SJSA1 (cell line): ENCODE measurements at places on chromosomes 13 and 19. TPM values are rescaled to one million over a fixed set of nuclear protein-coding genes. Genes with fewer than 3 reads are reported as not detected.
A peak's percentile ranks its signal among the peaks of the same experiment; 100 is the strongest.

- DNase-seq = no peak
- peaks cover 4% of the 10 kb centered on the region; the same call in 1 of the 2 replicates for H3K4me1 ChIP-seq
- no peaks in the 10 kb centered on the region for H3K36me3 ChIP-seq
- no peak overlapping the region for H3K27ac ChIP-seq
- no peak overlapping the region for H3K4me3 ChIP-seq
These were observed 27.3 kb downstream of the LRFN3 start for GRCh38 chr19:35963514-35963913.

DNA sequence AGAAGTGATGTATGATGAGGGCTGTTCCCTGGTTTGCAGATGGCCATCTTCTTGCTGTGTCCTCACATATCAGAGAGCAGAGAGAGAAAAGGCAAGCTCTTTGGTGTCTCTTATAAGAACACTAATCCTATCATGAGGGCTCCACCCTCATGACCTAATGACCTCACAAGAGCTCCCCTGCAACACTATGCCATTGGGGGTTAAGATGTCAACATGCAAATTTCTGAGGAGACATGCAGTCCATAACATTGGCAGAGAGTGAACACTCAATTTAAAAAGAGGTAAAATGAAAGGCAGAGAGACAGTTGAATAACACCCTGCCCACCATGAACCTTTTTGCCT lies 10.9 kb downstream of the FAM187B start:
- DNase-seq = no peak
- no peak overlapping the region for H3K27ac ChIP-seq
- H3K36me3 ChIP-seq = no peaks in the 10 kb centered on the region

CRTC1 gene
- 1.3 and 2.5 TPM in 2 replicates for total RNA-seq

DNA sequence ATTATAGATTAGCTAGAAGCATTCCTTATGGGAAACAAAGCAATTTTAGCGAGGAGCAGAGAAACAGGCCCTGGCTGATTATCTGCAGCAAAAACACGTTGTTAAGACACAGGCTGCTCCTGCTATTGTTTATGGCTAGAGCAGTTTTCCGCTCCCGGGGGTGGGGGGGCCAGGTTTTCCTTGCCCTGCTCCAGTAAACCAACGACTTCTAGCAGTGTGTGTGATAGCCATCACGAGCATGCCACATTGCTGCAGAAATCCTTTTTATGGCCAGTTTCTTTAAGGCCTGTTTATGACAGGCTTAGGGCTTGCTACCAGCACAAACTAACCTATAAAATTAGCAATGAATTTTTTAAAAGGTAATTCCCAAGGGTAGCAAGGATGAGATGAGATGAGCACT lies 18.4 kb upstream of the IL17D start:
- H3K4me1 ChIP-seq = no peaks in the 10 kb centered on the region
- no peak overlapping the region for H3K4me3 ChIP-seq
- H3K27me3 ChIP-seq = no peaks in the 10 kb centered on the region
- no peak overlapping the region for H3K27ac ChIP-seq
- H3K36me3 ChIP-seq = no peaks in the 10 kb centered on the region

COL5A3 gene
- 0.38 and 0.39 TPM in 2 replicates for total RNA-seq

DNA sequence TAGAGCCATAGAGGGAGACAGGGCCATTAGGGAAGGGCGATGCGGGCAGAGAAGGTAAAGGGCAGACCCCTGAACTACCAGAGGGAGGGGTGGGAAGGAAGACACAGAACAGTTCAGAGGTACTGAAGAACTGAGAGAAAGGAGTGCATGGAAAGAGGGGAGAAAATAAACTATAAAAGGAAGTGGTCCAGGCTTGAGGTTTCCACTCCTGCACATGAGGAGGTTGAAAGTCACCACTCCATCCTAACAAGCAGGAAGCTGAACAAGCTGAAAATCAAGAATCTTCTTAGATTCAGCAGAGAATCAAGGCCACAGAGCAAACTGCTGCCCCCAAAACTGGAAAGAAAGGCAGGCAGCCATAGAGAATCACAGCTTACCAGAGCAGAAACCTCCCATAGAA lies 45.1 kb downstream of the MIPEP start:
- no peaks in the 10 kb centered on the region for H3K4me1 ChIP-seq
- no peak overlapping the region for H3K27ac ChIP-seq
- no peaks in the 10 kb centered on the region for H3K36me3 ChIP-seq
- no peaks in the 10 kb centered on the region for H3K27me3 ChIP-seq
- no peak overlapping the region for H3K4me3 ChIP-seq
- DNase-seq = no peak

- H3K4me3 ChIP-seq = no peak overlapping the region
- no peaks in the 10 kb centered on the region for H3K27me3 ChIP-seq
- peaks cover 68% of the 10 kb centered on the region for H3K36me3 ChIP-seq
- H3K4me1 ChIP-seq = peaks cover 16% of the 10 kb centered on the region
These were observed 27.8 kb downstream of the COG3 start for GRCh38 chr13:45492538-45492937.

- no peaks in the 10 kb centered on the region for H3K27me3 ChIP-seq
- no peak overlapping the region for H3K4me3 ChIP-seq
- H3K36me3 ChIP-seq = peaks cover 92% of the 10 kb centered on the region
- no peak for DNase-seq
- H3K27ac ChIP-seq = no peak overlapping the region
These were observed 18.8 kb downstream of the SMG9 start for GRCh38 chr19:43735957-43736356.

GRCh38 chr13:24925318-24926231 lies 161.6 kb downstream of the RNF17 start:
- H3K27ac ChIP-seq = no peak overlapping the region
- H3K4me1 ChIP-seq = 0 out of 2 replicates have a peak, but pooled peaks cover 3% of the 10 kb centered on the region
- DNase-seq = no peak
- peaks cover 4% of the 10 kb centered on the region; the same call in 1 of the 2 replicates for H3K27me3 ChIP-seq
- H3K4me3 ChIP-seq = no peak overlapping the region
- H3K36me3 ChIP-seq = no peaks in the 10 kb centered on the region

COX6B1 gene
- total RNA-seq = 364 and 463 TPM in 2 replicates

DNA sequence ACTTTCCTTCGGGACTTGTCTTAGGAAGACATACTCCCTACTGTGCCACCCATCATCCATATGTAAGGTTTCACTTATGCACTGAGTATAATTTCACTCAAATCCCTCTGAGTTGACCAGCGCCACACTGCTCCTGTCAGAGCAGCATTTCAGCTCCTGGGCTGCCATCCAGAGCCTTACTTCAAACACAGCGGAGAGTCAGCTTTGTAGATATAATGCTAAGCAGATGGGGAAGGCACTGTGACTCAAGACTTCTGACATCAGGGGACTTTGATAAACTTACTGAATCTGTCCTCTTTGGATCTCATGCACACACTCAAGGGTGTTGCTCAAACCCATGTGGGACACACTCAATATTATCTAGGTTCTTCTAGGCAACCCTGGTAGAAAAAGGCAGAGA lies 34.9 kb downstream of the DOCK9 start:
- no peak overlapping the region for H3K27ac ChIP-seq
- peak; percentile 62 for DNase-seq
- no peaks in the 10 kb centered on the region for H3K4me1 ChIP-seq
- H3K27me3 ChIP-seq = no peaks in the 10 kb centered on the region
- no peak overlapping the region for H3K4me3 ChIP-seq

RNF225 gene
- 0.53 TPM in 1 of 2 replicates, not detected in the other for total RNA-seq

DNA sequence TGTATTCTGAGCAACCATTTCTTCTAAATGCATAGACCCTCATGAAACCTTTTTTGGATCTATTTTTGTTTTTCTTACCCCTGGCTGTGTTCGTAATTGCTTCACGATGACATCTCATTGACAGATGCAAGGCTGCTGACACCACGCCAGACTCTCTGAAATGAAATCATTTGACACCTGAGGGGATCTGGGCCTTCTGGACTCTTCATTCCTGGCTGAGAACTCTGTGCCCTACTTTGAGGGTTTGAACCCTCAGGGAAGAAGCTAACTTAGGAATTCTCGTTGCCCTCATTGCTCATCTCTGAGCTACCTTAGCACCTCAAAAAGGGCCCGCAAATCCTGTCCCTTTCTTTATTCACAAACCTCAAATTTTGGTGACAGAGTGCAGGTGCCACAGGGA lies 40.5 kb upstream of the NBEA start:
- H3K27me3 ChIP-seq = no peaks in the 10 kb centered on the region
- no peak for DNase-seq
- no peaks in the 10 kb centered on the region for H3K36me3 ChIP-seq
- H3K4me1 ChIP-seq = no peaks in the 10 kb centered on the region

DNA sequence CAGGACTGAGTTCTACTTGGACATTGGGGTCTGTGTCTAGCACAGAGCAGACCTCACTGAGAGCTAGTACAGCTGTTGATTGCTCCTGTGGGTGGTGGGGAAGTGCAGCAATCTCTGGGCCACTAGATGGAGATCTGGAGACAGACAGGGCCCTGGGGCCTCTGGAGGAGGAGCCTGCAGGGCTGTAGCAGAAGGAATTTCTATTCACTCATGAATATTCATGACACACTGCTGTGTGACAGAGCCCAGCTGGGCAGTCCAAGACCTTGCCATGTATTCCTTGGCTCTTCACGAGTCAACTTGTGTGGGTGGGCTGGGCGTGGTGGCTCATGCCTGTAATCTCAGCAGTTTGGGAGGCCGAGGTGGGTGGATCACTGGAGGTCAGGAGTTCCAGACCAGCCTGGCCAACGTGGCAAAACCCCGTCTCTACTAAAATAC lies 37.5 kb downstream of the SUGP2 start:
- DNase-seq = peak; percentile 51
- H3K27ac ChIP-seq = 0 out of 2 replicates have a peak overlapping the region, but pooled peaks have one; percentile 8
- H3K4me3 ChIP-seq = no peak overlapping the region
- H3K4me1 ChIP-seq = peaks cover 8% of the 10 kb centered on the region
- no peaks in the 10 kb centered on the region for H3K27me3 ChIP-seq

MICU2 gene
- total RNA-seq = 69.7 TPM in 2 replicates

DNA sequence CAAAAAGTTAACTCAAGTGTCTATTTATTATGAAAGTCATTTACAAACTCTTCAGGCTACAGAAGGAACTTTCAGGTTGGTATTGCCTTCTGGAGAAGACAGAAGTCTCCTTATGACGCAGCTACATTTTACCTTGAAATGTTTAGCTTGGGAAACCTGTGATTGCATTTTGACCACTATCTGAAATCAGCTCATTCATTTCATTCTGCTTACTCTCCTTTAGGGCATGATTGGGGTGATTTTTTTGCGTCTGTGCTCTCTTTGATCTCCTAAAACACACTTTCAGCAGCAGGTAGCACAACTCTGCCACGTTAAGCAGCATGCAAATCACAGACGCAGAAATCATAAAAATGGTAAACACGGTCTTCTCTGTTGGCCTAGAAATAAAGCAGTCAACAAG lies 9.6 kb downstream of the GJB6 start:
- no peaks in the 10 kb centered on the region for H3K36me3 ChIP-seq
- H3K27me3 ChIP-seq = 0 out of 2 replicates have a peak, but pooled peaks cover 4% of the 10 kb centered on the region
- H3K4me3 ChIP-seq = no peak overlapping the region
- no peak overlapping the region for H3K27ac ChIP-seq

GRCh38 chr13:97539651-97540610 lies 106.0 kb downstream of the RAP2A start:
- no peak for DNase-seq
- no peaks in the 10 kb centered on the region for H3K4me1 ChIP-seq
- no peaks in the 10 kb centered on the region for H3K27me3 ChIP-seq
- no peak overlapping the region for H3K27ac ChIP-seq
- H3K36me3 ChIP-seq = no peaks in the 10 kb centered on the region

DNA sequence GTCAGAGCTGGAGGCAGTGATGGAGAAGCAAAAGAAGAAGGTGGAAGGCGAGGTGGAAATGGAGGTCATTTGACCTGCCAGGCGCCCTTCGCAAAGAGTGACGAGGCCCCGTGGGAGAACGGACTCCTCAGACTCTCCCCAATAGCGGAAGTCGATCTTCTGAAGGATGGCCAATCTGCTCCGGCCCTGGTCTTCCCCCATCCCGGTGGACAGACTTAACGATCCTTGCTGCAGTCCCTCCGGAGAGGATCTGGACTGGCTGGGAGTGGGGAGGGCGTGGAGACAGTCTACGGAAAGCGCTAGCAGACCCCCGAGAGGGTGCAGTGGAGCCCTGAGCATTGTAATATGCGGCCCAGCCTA lies 11.9 kb downstream of the EPS8L1 start:
- peaks cover 19% of the 10 kb centered on the region for H3K4me1 ChIP-seq
- H3K27ac ChIP-seq = no peak overlapping the region
- H3K36me3 ChIP-seq = peaks cover 21% of the 10 kb centered on the region

- DNase-seq = no peak
- H3K27ac ChIP-seq = no peak overlapping the region
These were observed 102.8 kb downstream of the KATNAL1 start for GRCh38 chr13:30204564-30204963.

DCUN1D2 gene
- total RNA-seq = 10.7 and 17.8 TPM in 2 replicates

DNA sequence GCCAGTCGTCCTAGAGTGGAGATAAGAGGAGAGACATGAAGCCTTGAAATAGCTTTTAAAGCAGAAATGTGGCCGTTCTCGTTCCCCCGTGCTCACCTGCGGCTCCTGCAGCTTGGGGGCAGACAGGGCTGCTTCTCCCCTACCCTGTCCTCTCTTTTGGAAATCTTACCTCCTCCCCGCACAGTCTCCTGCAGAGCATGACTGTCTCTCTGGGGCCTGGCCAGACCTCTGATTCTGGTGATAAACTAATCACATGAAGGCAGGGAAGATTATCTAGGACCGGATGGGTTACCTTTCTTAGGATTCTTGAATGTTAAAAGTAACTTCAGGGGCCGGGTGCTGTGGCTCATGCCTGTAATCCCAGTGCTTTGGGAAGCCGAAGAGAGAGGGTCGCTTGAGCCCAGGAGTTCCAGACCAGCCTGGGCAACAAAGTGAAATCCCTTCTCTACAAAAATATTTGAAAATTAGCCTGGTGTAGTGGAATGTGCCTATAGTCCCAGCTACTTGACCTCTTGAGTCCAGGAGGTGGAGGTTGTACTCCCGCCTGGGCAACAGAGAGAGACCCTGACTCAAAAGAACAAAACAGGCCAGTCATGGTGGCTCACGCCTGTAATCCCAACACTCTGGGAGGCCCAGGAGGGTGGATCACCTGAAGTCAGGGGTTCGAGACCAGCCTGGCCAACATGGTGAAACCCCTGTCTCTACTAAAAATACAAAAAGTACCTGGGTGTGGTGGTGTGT lies 8.1 kb downstream of the CEBPA start:
- no peak overlapping the region for H3K4me3 ChIP-seq
- peaks cover 15% of the 10 kb centered on the region for H3K4me1 ChIP-seq
- DNase-seq = no peak
- H3K27me3 ChIP-seq = peaks cover 4% of the 10 kb centered on the region

GRCh38 chr13:113063091-113063491 lies 42.5 kb upstream of the F7 start:
- no peak overlapping the region for H3K4me3 ChIP-seq
- H3K27me3 ChIP-seq = peaks cover 5% of the 10 kb centered on the region; the same call in 1 of the 2 replicates
- peaks cover 12% of the 10 kb centered on the region for H3K4me1 ChIP-seq
- no peaks in the 10 kb centered on the region for H3K36me3 ChIP-seq
- DNase-seq = no peak

DNA sequence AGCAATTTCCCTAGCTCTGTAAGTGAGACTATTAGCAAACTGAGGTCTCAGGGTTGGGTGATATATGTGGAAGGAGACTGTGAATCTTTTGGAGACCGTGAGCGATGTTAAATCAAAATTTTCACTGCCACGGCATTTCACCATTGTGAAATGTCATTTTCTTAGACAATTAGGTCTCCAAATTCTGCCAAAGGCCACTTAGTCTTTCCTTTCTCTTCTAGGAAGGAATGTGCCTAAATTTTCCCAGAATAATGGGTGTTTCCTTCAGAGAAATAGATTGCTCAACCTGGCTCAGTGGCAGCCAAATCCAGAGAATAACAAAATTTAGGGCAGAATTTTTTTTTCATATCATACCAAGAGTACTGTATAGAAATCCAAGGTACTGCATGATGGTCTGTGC lies 64.5 kb upstream of the SCEL start:
- H3K36me3 ChIP-seq = no peaks in the 10 kb centered on the region
- DNase-seq = no peak
- no peak overlapping the region for H3K27ac ChIP-seq
- no peaks in the 10 kb centered on the region for H3K4me1 ChIP-seq
- H3K27me3 ChIP-seq = no peaks in the 10 kb centered on the region
- H3K4me3 ChIP-seq = no peak overlapping the region

CGB2 gene
- total RNA-seq = not detected in 2 replicates
